Astrocyte (in vitro differentiated cells and primary cell): ENCODE measurements at places on chromosomes 2 and 18. TPM values are rescaled to one million over a fixed set of nuclear protein-coding genes. Genes with fewer than 3 reads are reported as not detected.

ERFE gene
- 0.60 and 1.4 TPM in 2 replicates for total RNA-seq

DNA sequence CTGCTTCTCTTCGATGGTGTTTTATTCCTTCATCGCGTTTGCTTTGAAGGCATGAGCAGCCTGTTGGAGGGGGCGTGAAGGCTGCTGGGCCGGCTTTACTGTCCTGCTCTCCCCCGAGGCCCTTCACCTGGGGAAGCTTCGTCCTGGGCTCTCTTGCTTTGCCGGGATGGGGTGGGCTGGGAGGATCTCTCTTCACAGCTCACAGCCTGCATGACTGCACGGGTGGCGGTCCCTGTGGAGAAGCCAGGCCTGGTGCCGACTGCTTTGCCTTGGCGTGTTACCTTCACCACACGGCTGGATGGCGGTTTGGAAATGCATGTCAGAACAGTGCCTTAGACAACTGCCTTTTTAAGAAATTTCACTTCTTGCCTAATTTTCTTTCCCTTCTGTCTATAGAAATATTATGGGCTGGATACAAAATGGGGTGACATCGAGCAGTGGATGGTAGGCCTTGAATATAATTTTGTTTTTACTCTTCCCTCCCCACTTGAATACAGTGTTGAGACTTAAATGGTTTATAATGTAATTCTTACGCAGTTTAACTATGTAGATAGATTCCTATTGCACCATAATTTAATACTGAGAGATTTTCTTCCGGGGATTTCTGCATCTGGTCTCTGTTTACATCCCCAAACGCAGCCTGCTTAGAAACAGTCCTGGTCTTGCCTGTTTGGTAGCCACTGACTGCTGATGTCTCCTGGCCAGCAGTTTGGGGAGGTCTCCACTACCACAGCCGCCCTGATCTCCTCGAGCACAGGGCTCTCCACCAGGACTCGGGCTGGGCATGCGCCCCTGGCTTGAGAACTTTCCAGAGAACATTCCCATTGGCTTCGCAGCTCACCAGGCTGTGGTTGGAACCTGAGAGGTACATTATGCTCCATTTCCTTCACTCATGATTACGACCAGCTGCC is 81.0 kb upstream of the RBM44 start:
- no peak for DNase-seq

DNA sequence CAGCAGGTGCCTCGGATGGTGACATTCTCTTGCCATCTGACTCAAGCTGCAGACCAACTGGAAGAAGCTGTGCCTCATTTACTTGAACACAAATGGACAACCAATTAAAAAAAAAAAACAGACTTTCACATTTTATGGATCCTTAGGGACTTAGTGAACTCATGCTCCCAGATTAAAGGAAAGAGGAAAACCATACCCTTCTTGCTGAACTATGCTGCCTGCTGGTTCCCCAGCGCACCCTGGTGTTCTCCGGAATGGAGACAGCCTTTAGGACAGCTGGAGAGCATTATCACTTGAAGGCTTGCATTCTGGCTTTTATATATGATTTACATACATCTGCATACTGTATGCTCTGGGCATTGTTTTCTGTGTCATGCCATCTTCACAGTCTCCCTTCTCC is 370.7 kb downstream of the SLC4A3 start:
- no peak for DNase-seq

DNA sequence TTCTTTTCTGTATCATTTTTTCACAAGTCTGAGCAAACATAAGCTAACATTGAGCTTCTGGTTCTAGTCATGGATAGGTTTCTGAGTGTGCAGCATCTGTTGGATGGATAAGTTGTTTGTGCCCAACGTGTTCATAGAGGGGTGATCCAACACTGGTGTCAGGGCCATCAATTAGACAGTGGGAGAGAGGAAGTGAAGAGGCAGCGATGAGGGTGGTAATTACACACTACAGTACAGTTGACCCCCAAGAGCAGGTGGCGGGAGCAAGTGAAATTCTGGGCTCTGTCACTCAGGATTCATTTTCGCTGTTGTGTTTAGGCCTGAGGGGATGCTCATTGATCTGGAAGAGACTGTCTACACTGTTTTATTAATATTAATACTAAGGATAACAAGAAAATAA is 180.0 kb upstream of the CXCR4 start:
- no peak for DNase-seq

PLA2R1 gene
- total RNA-seq = 7.1 and 10.5 TPM in 2 replicates

GRCh38 chr18:36461551-36461987 is 164.1 kb downstream of the FHOD3 start:
- DNase-seq = peak; percentile 82

GPAT2 gene
- total RNA-seq = 0.27 TPM in 1 of 2 replicates, not detected in the other

IL1F10 gene
- total RNA-seq = not detected in 2 replicates
